Small intestine (tissue), 16 donors: ENCODE measurements at places on chromosomes 1 and 21.

GRCh38 chr1:228475812-228476211 lies 11.4 kb upstream of the RNF187 start:
- no peak for DNase-seq

- no peak for DNase-seq
Measured at GRCh38 chr1:64388336-64388735, 81.6 kb upstream of the CACHD1 start.

GRCh38 chr1:208088319-208088718 lies 155.9 kb downstream of the PLXNA2 start:
- DNase-seq: no peak

- peak; percentile 83 for DNase-seq
Measured at GRCh38 chr1:229342656-229343569, at the start of gene CCSAP. Gene CCSAP, minus strand, starts transcription at chr1:229343047. Its CDS starts 582 bp downstream, at chr1:229342465.

DNA sequence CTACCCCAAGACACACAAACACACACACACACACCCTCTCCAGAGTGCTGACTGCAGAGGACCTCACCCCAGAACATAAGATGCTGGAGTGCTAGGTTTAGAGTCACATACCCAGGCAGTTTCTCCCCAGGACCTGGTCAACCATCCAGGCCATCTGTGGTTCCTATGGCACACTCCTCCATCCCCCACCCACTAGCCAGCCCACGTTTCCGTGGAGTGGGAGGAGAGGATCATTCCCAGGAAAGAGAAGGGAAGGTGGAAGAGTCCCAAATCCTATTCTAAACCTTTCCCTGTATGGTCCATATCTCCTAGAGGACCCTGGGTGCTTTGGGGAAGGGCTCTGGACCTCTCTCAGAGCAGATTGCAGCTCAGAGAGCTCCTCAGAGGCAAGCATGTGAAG lies 1.1 kb downstream of the KCNJ9 start:
- no peak for DNase-seq

DNA sequence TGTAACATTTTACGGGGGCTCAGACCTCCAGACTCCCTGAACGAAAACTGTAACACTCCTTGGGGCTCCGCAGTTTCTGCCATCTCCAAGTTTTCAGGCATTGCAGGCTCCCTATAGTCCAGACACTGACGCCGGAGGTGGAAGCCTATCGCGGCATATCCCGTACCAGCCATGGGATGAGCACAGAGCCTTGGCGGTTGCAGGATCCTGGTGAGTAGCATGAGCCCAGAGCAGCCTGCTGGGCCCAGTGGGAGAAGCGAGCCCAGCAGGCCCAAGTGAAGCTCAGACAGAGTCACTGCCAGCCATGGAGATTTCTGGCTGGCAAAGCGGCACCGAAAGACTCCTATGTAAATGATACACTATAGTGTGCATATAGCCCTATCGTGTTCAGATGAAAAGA lies 446.8 kb downstream of the COL11A1 start:
- DNase-seq: no peak

- peak; percentile 20 for DNase-seq
Measured at GRCh38 chr1:193542690-193543089, 356.3 kb upstream of the B3GALT2 start.

GRCh38 chr21:16873176-16873575 lies 639.7 kb upstream of the CXADR start:
- no peak for DNase-seq

DNA sequence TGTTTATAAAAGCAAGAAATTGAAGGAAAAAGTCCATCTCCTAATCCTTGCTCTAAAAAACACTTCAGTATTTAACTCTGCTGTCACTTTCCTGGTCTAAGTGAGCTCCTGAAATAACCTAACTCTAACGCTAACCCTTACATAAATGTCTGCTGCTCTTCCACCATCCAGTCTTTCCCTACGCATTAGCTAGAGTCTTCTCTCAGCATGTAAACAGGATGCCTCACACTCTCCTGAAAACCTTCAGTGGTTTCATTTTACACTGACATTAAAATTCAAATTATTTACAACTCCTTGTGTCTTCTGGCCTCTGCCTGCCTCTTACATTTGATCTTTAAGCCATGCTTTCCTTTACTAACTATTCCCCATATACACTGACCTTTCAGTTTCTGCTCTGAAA lies 697.6 kb upstream of the CXADR start:
- DNase-seq: no peak

- no peak for DNase-seq
Measured at GRCh38 chr21:24681456-24681855, 925.8 kb downstream of the MRPL39 start.

DNA sequence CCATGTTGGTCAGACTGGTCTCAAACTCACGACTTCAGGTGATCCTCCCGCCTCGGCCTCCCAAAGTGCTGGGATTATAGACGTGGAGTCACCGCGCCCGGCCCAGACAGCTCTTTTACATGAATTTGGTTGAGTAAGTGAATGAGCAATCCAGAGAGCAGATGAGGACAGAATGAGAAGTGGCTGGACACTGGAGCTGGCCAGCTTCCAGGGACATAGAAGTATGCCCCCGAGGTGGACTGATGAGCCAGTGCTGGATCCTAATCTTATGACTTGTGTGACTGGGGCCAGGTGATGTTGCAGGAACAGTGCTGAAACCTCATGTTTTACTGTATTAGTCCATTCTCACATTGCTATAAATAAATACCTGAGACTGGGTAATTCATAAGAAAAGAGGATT lies 35.9 kb upstream of the KANK4 start:
- no peak for DNase-seq

- DNase-seq: no peak
Measured at GRCh38 chr1:41226815-41227434, 15.2 kb downstream of the SCMH1 start.

DNA sequence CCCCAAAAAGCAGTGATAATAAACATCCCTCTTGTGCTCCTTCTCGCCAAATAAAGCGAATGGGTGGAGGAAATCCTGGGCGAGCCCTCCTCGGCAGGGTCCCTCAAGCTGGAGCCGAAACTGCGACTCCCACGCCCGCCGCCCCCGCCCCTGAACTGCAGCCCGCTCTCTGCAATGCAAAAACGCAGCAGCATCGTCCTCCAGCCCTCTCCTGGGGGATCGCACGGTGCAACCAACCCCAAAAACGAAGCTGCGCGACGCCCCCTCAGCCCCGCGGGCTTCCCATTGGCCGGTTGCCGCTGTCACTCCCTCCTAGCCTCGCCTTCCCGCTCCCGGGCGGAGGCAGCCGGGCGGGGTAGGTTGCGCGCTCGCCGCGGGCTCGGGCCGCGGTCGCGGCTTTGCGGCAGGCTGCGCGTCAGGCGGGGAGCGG lies at the start of gene TMCC2:
TMCC2 (plus strand) TSS at position 363 of the 430 bp plus-strand sequence. CDS start 619 bp downstream, outside the sequence.
- DNase-seq: peak; percentile 56

DNA sequence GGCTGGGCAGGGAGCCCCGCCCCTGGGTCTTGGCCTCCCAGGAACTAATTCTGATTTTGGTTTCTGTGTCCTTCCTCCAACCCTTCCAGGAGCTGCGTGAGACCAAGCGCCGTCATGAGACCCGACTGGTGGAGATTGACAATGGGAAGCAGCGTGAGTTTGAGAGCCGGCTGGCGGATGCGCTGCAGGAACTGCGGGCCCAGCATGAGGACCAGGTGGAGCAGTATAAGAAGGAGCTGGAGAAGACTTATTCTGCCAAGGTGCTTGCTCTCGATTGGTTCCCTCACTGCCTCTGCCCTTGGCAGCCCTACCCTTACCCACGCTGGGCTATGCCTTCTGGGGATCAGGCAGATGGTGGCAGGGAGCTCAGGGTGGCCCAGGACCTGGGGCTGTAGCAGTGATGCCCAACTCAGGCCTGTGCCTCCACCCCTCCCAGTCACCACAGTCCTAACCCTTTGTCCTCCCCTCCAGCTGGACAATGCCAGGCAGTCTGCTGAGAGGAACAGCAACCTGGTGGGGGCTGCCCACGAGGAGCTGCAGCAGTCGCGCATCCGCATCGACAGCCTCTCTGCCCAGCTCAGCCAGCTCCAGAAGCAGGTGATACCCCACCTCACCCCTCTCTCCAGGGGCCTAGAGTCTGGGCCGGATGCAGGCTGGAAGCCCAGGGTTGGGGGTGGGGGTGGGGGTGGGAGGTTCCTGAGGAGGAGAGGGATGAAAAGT lies 18.5 kb upstream of the SEMA4A start:
- DNase-seq: no peak
